ENCODE measurements at places on chromosomes 12 and 14.

DNA sequence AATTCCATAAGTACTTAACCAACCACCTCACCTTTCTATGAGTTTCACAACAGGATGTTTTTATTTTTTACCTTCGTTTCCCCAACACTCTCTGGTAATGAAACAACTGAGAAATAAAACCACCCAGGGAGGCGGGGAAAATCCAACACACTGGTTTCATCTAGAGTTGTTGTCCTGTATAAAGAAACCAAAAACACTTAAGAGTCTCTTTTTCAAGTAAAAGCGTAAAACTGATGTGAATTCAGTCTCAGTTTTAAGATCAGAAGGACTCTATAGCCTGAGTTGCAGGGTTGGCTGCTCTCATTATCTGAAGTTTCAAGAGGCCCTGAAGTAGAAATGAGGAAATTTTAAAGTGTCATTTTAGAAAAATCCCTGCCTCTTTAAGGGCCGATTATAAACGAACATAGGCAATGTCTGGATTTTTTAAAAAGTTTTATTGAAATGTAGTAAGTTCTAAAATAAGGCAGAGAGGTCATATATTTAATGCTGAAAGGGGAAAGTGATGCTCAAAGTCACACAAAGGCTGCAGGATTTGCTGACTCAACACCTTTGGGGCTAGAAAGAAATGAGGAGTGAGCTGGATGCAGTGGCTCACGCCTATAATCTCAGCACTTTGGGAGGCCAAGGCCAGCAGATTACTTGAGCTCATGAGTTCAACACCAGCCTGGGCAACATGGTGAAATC, 27.2 kb downstream of the HIGD1C start:
- DNase-seq = no peak

GRCh38 chr12:102051431-102051965, 10.3 kb downstream of the WASHC3 start:
- no peak for DNase-seq

- DNase-seq = no peak
Measured at GRCh38 chr12:108665608-108666202, 32.0 kb upstream of the SELPLG start.

DNA sequence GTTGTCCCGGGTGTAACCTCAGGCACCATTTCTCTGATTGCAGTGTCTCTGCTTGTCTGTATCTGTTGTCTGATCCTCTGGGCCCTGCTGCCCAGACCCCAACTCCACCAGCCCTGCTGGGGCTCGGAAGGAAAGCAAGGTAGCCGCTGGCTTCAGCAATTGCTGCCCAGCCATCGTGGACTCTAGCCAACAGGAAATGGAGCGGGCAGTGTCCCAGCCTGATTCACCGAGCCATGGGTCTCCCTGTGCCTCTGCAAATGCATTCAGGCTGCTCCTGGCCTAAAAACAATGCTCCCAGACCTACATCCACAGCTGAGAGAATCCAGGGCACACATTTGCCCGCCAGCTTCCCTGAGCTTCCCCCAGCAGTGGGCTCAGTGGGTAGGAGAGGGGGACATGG, 9.2 kb downstream of the TUNAR start:
- no peak for DNase-seq

Measured in AG20443 (cell line).